ENCODE measurements at places on chromosomes 11 and 22.

DNA sequence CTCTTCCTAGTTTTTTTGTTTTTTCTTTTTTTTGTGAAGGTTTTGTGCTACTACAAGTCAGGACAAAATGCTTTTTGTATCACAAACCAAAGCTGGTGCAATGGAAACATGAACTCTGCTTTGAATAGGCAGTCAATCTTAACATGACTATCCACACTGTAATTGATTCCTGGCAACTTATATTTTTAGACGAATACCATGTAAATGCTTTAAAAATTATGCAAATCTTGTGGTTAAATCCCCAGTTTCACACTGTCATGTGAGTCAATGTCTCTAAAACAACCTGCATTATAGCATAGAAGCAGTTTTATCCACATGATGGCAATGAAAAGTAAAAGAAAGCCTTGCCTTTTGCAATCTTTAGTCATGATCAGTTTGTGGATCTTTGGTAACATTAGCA lies 8.9 kb downstream of the TRPC6 start:
- DNase-seq: no peak

DNA sequence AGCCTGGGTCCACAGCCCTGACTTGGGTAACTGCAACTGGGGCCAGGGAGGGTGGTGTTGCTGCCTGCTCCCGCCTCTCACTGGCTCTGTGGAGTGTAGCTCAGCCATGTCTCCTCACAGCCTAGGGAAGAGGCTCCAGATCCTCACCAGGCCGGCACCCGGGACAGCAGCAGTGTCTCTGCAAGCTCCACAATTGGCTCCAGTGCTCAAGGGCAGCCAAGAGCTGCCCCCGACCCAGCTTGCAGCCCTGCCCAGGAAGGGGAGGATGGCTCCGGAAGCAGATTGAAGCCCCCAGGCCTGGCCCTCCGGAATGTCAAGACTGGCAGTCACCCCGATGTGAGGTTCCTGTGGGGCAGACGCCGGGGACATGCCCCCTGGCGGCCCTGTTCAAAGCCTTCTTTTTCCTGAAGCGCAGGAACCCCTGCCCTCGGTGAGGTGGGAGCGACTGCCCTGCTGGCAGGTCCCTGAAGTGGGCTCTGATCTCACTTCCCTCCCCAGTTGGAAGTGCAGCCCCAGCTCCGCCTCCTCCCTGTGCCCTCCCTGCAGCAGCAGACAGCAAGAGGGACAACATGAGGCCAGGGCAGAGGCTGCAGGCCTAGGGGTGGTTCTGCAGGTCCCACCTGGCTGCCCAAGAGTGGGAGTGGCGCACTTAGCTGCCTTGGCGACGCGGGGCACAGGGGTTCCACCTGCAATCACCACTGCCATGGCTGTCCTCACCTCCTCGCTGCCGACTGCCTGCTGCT lies 816.2 kb upstream of the LUZP2 start:
- DNase-seq: no peak

- no peak for DNase-seq
These were observed 30.6 kb downstream of the CYB5R2 start for GRCh38 chr11:7642747-7643146.

DNA sequence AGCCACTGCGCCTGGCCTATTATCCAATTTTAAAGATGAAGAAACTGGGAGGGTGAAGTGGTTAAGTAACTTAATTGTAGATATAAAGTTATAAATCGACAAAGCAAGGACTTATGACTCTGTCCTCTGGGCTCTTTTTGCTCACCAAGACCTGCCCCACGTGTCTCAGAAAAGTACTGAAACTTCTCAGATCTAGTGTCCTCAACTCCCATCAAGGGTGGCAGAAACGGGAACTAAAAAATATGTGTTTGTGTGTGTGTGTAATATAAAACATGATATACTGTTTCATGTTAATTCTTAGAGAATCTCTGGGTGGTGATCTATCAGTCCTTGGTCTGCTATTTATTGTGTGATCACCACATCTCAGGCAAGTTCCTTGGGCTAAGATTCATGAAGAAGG lies 104.9 kb downstream of the GAB2 start:
- no peak for DNase-seq

GRCh38 chr11:69221086-69221485 lies 65.4 kb downstream of the SMIM38 start:
- no peak for DNase-seq

DNA sequence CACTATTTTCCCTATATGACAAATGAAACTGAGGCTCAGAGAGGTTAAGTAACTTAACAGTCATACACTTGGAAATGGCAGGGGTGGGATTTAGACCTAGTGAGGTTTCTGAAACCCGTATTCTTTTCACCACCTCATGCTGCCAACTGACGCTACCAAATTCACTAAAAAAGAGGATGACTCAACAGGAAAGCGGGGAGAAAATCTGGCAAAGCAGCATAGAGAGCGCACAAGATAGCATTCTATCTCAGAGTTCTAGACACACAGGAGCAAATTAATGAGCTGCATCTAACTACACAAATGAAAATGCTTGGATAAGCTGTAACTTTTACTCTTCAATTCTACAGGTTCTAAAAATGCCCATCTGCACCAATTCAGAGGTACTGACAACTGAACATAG lies 136.4 kb downstream of the RBFOX2 start:
- no peak for DNase-seq

- no peak for DNase-seq
These were observed 33.5 kb downstream of the SCUBE2 start for GRCh38 chr11:9057888-9058287.

DNA sequence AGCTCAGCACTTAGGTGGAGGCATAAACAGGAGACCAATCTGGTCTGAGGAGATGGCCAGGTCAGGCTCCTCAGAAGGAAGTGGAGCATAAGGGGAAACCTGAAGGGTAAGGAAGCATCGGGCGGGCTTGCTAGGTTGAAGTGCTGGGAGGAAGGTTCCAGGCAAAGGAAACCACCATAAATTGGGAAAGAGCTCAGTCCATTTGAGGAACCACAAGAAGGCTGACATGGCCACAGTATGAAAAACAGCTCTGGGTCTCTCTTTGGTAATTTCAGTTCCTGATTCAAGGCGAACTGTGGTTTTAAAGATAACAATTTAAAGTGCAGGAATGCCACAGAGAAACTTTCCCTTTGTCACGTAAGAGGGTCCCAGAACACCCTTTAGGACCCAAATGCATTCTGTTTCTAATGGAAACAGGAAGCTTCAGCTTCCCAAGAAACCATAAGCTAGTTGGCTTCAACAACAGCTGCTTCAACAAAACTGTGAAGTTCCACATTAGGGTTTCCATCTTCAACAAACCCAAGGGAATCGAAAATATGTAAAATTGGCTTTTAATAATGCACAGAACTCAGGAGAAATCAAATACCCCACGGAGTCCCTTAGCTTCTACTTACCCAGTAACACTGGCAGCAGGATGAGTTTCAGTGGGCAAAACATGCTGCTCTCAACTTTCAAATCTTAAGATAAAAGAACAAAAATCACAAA lies 10.4 kb downstream of the JAML start:
- DNase-seq: no peak

DNA sequence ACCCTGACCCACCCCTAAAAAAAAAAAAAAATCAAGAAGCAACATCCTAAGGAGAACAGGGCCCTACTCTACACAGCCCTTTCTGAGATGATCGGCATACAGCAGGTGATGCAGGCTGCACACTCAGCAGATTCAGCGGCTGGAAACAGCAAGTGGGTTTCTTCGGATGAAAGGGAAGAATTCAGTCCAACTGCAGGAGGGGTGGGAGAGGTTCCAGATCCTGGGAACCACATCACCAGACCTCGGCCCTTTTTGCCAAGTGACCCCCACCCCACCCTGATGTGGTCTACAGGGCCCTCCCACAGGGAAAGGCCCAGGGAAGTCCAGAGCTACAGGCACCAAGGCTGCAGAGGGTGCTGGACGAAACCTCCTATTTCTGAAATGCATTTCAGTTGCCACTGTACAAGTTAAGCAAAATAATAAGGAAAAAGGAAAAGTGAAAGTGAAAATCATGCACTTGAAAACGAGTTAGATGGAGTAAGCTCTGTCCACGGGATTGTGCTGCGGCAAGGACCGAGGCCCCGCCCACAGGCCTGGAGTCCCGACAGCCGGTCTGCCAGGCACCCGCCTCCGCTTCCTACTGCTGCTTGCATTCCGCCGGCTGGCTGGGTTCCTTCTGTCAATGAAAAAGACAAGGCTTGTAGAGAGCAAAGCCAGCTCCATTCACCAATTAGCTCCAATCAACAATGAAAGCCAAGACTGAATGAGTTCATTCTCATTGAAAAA lies 16.0 kb upstream of the PHLDA2 start:
- no peak for DNase-seq

DNA sequence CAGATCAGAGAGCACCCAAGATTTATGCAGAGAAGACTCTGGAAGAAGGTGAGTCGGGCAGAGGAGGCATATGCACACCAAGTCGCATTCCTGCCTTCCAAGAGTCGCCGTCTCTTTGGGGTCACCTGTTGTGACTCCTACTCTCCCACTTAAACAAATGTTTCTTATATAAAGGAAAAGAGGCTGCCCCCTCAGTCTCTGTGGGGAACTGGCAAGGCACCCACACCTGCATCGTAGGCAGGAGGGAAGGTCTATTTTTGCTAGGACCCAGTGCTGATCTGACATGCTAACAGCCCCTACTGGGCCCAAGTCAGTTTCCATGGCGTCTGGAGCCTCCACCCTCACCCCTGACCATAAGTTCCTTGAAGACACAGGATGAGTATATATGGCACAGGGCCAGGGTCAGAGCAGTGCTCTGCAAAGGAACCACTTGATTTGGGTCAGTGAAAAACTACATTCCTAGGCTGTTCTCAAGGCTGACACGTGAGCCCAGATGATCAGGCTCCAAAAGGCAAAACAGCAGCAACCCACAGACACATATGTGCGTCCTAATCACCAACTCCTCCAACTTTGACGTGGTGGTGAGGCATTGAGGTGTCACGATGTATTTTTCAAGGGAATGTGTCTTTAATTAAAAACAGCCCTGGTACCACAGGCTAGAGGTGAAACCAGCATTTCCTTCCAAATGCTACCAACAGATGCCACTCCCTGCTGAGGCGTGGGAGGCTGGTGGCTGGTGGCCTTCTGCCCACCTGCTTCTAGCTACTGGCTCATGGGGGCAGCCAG lies 55.6 kb upstream of the CSNK2A3 start:
- no peak for DNase-seq

- DNase-seq: no peak
These were observed 509.4 kb upstream of the API5 start for GRCh38 chr11:42802201-42802899.

All from NCI-H2081 treated with DMSO at 0.1 percent for 48 hours (cell line).